ENCODE measurements at places on chromosomes 1 and 21.

DNA sequence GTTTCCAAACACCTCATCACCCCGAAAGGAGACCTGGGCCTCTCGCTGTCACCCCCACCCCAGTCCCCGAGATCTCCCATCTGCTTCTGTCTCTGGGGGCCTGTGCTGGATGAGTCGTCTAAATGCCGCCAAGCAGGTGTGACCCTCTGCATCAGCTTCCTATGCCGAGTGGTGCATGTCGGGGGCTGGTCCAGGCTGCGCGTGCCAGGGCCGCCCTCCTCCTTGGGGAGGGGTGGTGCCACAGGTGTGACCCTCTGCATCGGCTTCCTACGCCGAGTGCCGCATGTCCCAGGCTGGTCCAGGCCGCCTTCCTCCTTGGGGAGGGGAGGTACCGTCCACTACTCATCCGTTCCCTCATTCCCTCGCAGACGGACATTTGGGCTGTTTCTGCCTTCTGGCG is 115.7 kb downstream of the PRDM16 start:
- no peak for DNase-seq

- DNase-seq = no peak
Measured at GRCh38 chr1:228902781-228903433, 167.6 kb downstream of the RHOU start.

DNA sequence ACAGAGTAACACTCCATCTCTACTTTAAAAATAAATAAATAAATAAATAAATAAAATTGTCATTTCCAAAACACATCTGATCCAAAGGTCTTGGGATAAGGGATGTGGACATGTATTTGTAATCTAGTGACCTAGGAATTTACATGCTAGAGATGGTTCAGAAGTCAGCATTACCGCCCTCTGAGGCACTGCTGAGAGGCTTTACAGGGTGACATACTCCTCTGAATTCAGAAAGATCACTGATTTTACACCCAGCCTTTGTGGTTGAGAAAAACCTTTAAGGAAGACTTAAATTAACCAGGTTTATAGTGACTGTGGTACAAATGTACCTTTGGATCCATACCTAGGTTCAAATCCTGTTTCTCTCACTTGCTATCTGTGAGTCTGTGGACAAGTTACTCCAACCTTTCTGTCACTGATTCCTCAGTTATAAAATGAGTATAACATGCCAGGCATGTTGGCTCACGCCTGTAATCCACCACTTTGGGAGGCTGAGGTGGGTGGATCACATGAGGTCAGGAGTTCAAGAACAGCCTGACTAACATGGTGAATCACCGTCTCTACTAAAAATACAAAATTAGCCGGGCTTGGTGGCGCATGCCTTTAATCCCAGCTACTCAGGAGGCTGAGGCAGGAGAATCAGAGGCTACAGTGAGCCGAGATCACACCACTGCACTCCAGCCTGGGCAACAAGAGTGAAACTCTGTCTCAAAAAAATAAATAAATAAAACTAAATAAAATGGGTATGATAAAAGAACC is 20.1 kb downstream of the OSBPL9 start:
- no peak for DNase-seq

DNA sequence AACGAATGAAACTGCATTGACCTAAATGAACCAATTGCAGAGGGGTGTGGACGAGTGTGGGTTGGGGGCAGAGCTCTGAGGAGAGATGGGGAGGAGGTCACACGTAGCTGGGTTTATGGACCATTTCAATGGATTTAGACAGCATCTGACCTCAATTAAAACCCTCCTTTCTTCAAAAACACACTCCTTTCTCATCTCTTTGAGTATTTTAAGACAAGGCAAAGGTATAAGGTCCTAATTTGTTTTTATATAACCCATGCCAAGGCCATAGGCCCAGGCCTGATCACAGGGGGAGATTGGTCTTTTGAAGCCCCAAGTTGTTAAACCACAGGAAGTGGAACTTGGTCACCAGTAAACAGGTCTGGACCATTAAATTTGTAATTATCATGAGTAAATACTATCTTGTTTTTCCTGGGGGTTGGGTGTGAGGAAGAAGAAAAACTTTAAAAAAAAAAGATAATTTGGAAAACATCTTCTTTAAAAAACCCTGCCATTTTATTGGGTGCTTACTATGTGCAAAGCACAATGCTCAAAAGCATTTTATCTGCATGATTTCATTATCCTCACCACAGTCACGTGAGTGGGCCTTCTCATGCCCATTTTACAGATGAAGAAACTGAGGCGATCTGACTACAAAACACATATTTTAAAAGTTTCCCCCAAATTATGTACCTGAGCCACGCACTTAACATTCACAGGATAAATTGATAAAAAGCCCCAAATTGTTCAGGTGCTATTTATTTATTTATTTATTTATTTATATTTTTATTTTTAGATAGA is 8.9 kb upstream of the INAVA start:
- DNase-seq = no peak

- DNase-seq = no peak
Measured at GRCh38 chr1:170215072-170215885, 69.5 kb downstream of the NTMT2 start.

- DNase-seq = no peak
Measured at GRCh38 chr21:31583498-31583897, 76.0 kb upstream of the SOD1 start.

DNA sequence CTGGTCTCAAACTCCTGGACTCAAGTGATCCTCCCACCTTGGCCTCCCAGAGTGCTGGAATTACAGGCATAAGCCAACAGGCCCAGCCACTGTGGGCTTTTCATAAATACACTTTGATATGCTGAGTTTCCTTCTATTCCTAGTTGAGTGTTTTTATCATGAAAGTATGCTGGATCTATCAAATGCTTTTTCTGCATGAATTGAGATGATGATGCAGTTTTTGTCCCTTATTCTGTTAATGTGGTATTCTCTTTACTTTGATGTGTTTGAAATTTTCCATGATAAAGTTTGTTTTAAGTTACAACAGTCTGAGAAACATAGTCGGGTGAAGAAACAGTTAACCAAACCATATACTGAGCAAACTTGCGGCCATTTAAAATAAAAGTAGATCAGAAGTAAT is 24.1 kb downstream of the RNF115 start:
- DNase-seq = no peak

- peak; percentile 34 for DNase-seq
Measured at GRCh38 chr1:10152709-10153284, 57.6 kb upstream of the KIF1B start.

DNA sequence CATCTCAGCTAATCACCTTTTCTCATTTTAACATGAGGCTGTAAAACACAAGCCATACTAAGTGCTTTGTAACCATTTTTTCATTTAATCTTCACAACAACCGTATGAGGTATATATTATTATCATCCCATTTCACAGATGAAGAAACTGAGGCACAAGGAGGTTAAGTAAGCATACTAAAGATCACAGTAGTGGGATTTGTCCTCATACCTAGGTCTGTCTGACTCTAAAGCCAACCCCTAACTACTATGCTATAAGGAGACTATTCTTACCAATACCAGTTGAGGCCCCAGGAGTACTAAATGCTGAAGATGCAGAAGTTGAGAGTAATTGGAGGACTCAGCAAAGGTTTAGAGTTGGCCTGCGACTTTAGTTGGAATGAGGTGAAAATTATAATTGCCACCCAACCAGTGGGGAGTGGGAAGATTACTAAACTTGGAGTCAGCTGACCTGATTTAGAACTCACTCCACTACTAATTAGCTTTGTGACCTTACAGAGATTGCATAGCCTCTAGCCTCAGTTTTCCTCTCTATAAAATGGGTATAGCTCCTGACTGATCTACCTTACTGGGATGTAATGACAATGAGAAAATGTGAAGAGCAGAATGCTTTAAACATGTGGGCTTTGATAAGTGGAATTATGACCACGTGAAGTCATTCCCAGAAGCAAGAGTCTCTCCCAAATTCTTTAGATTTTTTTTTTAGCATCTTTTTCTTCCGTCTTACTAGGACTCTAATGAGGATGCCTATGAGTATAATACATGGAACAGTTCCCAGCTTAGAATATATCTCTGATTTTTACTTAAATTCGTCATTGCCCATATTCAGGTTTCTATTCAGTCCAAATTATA is 85.8 kb upstream of the IPO9 start:
- DNase-seq = no peak

DNA sequence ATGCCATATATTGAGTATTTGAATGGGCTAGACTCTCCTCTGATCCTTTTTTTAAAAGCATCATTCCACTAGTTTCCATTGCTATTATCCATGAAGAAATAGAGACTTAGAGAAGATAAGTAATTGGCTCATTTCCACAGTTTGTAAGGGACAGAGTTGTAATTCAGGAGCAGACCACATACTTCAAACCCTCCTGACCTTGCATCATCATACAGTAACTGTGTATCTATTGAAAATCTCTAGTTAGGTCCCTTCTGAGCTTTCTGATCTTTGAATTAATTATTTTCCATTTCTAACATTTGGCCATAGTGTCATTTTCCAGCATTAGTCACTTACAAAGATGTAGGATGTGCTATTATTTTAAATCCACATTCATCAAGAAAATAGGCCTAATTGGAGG is 386.5 kb upstream of the ST6GALNAC5 start:
- no peak for DNase-seq

GRCh38 chr1:59706303-59706599 is 108.5 kb upstream of the HOOK1 start:
- no peak for DNase-seq

- no peak for DNase-seq
Measured at GRCh38 chr1:92424381-92424780, 62.3 kb downstream of the GFI1 start.

DNA sequence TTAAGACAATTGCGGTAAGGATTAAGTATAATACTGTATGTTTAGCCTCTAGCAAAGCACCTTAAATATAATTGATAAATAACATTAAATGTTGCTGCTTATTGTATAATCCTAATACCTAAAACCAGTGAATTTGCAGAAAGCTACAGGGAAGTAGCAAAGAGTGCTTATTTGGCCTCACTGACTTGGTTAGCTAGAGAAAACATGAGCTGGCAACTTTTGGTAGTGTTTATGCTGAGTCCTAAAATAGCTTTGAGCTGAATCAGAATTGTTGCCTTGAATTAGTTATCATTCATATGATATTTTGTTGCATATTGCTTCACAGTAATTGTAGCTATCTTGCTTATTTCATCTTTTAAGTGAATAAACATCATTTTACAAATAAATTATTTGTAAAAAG is 3.5 kb downstream of the TRIM67 start:
- no peak for DNase-seq

DNA sequence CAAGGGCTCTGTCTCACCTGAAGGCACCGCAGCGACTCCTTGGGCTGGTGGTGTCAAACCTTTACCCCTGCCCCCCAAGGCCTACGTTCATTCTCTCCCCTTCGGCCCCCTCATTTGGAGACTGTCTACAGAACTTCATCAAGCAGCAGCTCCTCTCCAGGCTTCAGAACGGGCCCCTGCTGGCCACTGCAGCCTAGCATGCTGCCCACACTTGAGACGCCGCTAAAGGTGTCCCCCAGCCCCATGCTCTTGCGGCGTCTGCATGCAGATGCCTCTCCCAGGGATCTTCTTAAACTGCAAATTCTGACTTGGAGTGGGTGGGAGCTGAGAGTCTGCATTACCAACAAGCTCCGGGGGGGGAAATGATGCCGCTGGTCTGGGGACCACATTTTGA is 104.2 kb downstream of the PRDM2 start:
- no peak for DNase-seq

DNA sequence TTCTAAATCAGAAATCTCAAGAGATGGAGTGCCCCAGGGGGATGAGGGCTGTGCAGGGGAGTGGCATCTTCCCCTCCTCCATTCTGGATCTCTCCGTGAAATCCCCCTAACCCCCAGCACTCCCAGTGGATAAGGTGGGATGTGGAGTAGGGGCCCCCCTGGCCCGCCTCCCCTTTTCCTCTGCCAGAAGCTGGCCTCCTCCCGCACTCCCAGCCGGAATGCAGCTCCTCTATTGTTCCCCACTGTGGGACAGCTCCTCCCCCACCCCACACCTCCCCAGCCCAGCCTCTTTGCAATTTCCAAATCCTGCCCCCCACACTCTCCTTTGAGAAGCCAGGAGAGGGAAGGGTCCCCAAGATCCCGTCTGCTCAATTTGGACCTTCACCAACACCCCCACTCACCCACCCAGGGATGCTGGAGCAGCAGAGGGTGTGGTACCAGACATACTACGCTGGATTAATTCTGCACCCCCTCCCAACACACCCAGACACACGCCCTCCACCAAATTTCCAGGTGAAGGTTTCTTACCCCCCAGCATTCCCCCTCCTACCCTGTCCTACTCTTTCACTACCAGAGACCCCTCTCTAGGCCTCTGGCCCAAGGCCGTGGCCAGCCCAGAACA is 1.9 kb downstream of the MEX3A start:
- DNase-seq = no peak

DNA sequence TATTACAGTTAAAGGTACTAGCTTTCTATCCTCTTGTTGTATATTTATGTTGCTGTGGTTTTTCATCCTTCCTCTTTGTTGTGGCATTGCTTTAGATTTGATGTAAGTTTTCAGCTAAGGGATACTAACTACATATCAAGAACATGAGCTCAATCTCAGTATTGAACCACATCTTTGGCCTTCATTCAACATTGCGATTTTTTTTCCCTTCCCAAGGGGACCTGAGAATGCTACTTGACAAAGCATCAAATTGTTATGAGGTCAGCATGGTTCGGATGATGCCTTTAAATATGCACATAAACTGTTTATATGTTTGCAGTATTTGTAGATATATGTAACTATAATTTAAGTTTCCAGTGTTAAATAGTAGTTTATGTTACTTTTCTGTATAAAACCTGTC is 31.7 kb upstream of the GPR88 start:
- no peak for DNase-seq

GRCh38 chr1:150516616-150517015 is 1.1 kb downstream of the FALEC start:
- no peak for DNase-seq

- DNase-seq = no peak
Measured at GRCh38 chr1:232937741-232938375, 12.6 kb upstream of the NTPCR start.

DNA sequence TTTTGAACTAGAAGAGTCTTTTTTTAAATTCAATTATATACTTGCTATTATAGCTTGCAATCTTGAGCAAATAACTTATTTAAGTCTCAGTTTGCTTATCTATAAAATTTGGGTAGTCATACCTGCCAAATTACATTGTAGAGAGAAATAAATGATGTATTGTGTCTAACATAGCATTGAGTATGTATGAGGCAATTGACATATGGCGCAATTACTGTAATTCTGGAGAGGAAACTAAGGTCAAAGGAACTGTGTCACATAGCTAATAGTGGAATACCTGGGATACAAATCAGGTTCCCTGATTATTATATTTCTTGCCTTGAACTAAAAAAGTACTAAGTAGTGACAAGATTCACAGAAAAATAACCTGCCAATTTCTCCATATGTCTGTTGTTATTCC is 302.5 kb downstream of the PDE4B start:
- DNase-seq = no peak

DNA sequence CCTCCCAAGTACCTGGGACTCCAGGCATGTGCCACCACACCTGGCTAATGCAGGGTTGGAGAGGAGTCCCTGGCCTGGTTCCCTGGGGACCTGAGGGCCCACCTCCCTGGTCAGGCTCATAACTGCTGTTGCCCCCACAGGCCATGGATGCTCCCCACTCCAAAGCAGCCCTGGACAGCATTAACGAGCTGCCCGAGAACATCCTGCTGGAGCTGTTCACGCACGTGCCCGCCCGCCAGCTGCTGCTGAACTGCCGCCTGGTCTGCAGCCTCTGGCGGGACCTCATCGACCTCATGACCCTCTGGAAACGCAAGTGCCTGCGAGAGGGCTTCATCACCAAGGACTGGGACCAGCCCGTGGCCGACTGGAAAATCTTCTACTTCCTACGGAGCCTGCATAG is 4.5 kb downstream of the FBXO6 start:
- DNase-seq = no peak
